Mesenteric fat pad (tissue), 1 donor: ENCODE measurements at places on chromosomes 1 and 21. TPM values are rescaled to one million over a fixed set of nuclear protein-coding genes. Genes with fewer than 3 reads are reported as not detected.

DNA sequence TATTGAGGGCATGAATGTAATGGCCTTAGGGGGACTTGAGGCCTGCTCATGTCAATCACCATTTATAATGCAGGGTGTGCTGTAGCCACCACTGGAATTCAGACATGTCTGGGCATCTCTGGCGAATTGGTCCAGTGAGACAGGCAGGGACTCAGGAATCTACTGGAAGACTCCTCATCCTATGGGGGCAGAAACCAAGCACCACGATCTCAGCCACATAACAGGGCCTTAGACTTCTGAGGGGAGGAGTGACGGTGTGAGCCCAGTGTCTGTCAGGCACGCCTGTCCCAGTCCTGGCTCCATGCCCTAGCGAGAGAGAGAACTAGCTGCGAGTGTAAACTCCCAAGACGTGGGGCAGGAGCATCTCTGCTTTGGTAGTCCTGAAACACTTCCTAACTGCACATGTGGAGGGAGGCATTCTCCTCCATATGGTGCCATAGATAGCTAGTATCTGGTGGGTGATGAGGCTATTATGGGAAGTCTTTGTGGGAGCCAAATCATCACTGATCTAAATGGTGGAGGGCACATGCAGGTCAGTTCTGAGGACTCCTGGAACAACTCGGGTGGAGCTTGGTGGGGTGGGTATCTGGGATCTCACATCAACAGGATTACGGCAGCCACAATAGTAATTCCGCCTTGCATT is 29.8 kb upstream of the KIAA0040 start:
- DNase-seq = no peak

DNA sequence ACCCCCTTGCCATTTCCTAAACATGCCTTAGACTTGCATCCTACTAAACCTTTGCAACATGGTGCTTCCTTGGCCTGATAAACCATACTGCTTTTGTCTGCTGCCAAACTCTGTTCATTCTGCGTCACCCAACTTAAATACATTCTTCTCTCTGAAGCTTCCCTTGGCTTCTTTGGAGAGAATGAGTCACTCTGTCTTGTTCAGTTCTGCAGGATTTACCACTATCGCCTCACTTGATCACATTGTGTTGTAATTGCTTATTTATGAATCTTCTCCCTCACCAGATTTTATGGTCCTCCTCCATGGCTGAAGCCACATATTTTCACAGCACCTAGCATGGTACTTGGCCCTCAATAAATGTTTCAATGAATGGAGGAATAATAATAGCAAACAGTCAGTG is 21.7 kb upstream of the TUT4 start:
- no peak for DNase-seq

DNA sequence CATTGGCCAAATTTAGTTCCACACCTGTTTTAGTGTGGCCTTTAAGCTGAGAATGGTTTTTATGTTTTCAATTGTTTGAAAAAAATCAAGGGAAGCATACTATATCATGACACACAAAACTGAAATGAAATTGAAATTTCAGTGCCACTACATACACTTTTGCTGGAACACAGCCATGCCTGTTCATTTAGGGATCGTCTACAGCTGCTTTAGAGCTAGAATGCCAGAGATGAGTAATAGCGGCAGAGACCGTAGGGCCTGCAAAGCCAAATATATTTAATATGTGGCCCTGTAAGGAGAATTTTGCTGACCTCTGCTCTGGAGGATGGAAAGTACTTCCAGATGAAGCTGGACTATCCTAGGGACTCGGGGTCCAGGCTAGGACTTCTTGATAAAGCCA is 62.5 kb upstream of the LYST start:
- DNase-seq = no peak

S100A14 gene
- total RNA-seq = 0.35 TPM

DNA sequence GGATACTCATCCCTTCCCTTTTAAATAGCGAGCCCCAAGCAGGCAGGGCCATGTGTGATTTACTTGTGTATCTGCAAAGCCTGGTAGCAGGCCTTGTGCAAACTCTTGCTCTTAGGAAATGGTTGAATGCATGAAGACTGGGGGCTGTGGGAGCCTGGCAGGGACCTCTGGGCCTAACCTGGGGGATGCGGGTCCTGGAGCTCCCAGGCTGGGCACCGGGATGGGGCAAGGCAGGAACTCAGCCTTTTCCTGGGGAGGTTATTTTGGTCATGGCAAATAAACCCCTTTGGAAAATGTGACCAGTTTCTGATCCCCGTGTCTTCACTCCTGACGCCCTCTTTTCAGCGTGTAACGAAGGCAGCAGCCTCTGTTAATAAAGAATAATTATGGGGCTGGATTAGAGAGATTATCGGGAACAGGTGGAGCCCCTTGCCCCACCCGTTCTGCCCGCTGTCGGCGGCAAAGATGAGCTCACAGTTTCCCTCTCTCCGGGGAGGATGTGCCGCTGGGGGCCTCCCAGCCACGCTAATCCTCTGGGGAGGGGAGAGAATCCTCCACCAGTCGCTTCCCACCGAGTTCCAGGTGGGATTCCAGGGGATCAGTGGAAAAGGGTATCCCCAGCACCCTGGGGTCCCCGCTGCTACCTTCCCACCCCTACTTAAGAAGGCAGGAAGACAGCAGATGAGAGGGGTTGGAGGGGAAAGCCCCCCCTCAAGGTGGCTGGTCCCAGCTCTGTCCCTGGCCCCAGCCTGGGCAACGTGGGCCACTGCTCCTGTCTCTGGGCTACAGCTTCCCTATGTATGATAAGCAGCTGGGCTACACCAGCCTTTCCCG is 69.7 kb upstream of the WNT4 start:
- DNase-seq = peak; percentile 24

GRCh38 chr1:241605146-241605805 is 34.9 kb downstream of the CHML start:
- DNase-seq = no peak

LRRC41 gene
- total RNA-seq = 70.0 TPM

DNA sequence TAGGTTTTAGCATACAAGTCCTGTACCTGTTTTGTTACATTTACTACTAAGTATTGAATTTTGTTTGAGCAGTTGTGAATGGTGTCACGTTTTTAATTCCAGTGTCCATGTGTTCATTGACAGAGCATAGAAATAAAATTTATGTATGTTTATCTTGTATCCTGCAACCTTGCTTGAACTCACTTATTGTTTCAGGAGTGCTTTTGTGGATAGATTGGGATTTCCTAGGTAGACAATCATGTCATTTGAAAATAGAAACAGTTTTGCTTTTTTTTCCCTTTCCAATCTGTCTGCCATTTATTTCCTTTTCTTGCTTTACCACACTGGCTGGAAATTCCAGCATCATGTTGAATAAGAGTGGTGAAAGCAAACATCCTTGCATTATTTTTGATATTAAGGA is 15.0 kb upstream of the ABCG1 start:
- no peak for DNase-seq

TRNP1 gene
- 1.7 TPM for total RNA-seq

DNA sequence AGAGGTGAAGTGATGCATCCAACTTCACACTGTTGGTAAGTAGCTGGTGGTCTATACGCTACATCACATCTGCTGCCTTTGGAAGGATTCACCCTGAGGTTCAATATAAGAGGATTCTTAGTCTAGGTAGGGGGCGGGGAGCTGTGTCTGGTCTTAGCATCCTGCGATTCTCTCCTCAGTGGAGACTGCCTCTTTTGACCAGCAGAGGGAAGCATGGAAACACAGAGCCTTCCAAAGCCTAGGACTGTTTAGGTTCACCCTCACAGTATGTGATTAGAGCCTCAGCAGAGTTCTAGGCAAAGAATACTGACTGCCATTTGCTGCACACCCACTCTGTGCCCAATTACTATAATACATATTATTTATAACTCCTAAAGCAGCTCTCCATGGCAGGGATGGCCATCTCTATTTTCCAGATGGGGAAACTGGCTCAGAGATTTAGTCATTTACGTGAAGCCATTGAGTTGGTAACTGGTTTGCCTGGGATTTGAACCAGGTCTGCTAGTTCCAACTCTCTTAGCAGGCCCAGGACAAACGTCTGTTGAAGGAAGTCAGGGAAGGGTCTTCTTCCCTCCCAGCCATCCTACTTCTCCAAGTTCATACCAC is 28.9 kb upstream of the EFCAB14 start:
- no peak for DNase-seq

DNA sequence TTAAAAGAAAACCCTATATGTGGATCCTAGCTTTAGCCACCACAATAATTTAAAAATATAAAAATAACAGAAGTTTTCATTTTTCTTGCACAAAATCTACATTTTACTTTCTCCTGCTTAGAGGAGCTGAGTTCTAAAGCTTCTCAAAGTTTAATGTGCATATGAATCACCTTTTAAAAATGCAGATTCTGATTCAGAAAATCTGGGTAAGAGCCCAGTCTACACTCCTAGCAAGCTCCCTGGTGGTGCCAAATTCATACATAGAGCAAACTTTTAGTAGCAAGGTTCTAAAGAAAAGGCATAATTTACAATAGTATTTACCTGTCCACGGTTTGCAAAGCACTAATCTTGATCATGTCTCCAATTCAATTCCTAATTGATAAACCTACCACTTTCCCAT is 19.3 kb downstream of the RSBN1 start:
- DNase-seq = no peak

SYNC gene
- 27.1 TPM for total RNA-seq

CORT gene
- not detected for total RNA-seq

GRCh38 chr1:22107126-22107525 is 35.8 kb downstream of the WNT4 start:
- DNase-seq = no peak

- DNase-seq = no peak
Measured at GRCh38 chr1:3135744-3136455, 66.9 kb downstream of the PRDM16 start.

DNA sequence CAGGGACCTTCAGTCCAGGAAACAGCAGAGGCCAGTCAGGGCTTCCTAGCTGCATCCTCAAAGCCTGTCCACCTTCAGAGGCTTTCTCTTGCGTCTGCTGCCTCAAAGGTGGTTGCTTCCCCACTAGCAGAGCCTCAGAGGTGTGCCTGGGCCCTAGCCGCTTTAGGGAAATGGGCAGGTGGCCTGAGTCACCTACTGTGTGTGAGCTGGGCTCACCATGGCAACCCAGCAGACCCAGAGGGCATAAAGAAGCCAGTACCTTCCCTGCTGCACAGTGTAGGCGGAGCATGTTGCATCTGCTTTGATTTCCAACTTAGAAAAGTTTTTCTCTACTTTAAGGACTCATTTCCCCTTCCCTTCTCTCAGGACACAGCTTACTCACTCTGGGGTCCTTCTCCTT is 12.5 kb downstream of the SLC9A1 start:
- DNase-seq = no peak

CPTP gene
- 19.7 TPM for total RNA-seq

TDRD10 gene
- 7.2 TPM for total RNA-seq

GRCh38 chr1:50430010-50430405 is 6.8 kb upstream of the DMRTA2 start:
- no peak for DNase-seq

- DNase-seq = no peak
Measured at GRCh38 chr1:205267306-205267902, 39.7 kb downstream of the TMCC2 start.

- DNase-seq = no peak
Measured at GRCh38 chr1:14848625-14849024, 250.1 kb downstream of the KAZN start.

DNA sequence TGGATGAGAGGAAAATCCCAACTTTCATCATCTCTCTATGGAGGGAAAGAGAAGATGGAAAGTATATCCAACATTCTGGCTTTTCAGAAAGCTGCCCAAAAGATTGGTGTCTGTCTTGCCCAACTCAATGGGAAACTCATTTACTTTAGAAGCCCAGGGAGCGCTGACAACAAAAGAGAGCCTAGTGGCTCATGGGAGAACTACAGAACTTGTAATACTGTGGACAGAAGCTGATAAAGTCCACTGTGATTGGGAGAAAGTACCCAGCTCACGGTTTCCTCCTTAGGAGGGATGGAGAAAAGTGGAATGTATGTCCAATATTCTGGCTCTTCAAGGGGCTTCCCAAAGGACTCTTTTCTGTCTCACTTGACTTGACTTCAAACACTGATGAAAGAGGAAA is 66.0 kb downstream of the RGS21 start:
- DNase-seq = no peak

NBPF8 gene
- total RNA-seq = 10.7 TPM

AGBL4 gene
- 0.26 TPM for total RNA-seq

DNA sequence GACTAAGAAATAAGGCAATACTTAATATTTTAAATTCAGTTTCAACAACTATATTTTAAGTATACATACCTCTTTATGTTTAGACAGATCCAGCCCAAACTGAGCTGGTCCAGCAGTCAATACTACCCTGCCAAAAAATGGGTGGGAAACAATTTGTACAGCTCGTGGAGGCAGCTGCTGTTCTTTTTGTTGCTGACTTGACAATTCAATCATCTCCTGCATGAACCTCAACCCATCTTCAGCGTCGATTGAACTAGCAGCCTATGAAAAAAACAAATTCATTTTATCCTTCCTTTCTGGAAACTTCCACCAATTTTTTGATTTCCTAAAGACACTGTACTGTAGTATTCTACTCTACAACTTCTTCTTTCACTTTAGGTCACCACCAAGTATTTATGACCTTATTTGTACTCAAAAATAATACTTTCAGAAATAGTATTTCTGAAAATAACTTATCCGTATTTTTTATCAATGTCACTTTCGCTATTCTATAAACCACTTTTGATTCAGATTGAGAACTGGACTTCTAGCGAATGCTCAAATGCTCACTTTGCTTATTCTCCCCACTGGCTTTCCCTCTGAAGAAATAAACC is 46.5 kb downstream of the EDEM3 start:
- no peak for DNase-seq

DNA sequence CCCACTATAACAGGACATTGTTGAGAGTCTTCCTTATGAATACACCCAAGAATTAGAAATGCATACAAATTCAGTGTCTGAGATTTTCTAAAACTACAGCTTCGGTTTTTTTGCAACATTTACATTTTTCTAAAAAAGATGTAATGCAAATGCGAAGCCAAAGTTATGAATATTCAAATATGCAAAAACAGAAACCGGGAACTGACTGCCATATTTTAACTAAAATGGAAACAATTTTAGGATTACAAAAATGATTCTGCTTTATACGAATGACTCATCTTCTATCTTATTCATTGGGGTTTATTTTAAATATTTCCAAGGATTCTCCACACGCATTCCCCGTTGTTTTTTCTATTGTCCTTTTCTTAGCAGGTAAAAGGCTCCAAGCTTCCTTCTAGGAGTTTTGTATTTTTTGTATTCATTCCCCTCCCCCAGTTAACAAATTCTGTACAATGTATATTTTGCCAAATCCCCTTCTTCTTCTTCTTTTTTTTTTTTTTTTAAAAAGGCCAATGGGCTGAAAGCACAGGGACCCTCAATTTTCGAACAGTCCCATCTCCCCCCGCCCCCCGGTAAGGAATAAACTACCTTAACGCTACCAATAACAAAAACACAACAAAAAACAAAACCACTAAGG is 1.0 kb downstream of the ARPC5 start:
- DNase-seq = no peak

DNA sequence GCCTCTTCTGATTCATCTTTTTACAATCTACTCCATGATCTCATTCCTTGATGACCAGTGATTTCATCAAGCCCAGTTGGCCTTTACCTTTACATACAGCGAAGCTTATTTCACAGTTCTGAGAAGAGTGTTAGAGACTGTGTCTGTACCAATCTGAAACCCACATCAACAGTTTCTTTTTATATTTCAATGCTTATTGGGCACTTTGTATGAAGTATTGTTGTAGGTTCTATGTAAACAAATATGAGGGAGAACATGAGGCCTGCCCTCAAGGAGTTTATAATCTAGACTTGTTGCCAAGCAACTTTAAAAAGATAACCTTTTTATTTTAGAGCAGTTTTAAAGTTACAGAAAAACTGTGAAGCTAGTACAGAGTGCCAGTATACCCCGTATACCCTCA is 27.5 kb upstream of the RWDD3 start:
- no peak for DNase-seq

A3GALT2 gene
- total RNA-seq = not detected

MYOG gene
- total RNA-seq = not detected
